ENCODE measurements at places on chromosomes 5 and 9.

GRCh38 chr9:106916466-106917235 lies 53.7 kb downstream of the ZNF462 start:
- DNase-seq, result no peak

DNA sequence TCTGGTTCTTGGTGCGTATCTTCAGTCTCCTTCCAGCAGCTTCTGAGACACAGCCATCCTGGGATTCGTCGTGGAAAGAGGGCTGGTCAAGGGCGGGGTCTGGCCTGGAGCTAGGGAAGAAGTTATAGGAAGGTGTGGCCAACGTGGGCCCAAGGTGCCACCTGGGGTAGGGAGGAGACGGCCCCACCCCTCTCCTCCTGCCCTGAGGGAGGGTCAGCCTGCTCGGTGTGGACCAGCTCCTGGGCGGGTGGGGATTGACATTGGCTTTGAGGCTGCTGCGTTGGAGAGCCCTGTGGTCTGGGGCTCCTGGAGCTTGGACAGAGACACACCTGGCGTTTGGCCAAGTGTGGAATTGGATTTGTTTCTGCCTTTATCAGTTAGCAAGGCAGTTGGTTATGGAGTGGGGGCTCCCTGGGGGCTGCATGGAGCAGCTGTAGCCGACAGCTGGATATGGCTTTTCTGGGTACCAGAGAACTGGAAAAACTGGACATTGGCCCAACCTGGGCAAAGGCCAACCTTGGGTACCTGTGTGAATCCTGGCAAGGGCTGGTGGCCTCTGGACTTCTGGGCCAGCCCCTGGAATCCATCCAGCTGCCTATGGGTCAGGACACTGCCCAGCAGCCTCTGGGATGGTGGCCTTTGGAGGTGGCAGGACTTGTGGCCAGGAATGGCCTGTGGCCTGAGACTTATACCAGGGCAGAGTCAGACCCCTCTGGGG lies 75.7 kb upstream of the PPP1R26 start:
- no peak for DNase-seq

GRCh38 chr5:139747583-139748504 lies 47.8 kb upstream of the PSD2 start:
- DNase-seq, result peak; percentile 87

GRCh38 chr5:65172486-65173129 lies 309.1 kb downstream of the ADAMTS6 start:
- DNase-seq, result no peak

GRCh38 chr5:38414348-38414747 lies 142.1 kb downstream of the LIFR start:
- no peak for DNase-seq

- DNase-seq, result no peak
Measured at GRCh38 chr9:94934816-94935328, 208.4 kb downstream of the AOPEP start.

Measured in DMS 273 treated with DMSO at 0.1 percent for 48 hours (cell line).